Astrocyte of the cerebellum (primary cell): ENCODE measurements at places on chromosomes 12 and 14.

GRCh38 chr14:102696332-102696731 lies 80.9 kb upstream of the TRAF3 start:
- DNase-seq: no peak

GRCh38 chr12:5587711-5588121 lies 155.8 kb downstream of the NTF3 start:
- DNase-seq: no peak

DNA sequence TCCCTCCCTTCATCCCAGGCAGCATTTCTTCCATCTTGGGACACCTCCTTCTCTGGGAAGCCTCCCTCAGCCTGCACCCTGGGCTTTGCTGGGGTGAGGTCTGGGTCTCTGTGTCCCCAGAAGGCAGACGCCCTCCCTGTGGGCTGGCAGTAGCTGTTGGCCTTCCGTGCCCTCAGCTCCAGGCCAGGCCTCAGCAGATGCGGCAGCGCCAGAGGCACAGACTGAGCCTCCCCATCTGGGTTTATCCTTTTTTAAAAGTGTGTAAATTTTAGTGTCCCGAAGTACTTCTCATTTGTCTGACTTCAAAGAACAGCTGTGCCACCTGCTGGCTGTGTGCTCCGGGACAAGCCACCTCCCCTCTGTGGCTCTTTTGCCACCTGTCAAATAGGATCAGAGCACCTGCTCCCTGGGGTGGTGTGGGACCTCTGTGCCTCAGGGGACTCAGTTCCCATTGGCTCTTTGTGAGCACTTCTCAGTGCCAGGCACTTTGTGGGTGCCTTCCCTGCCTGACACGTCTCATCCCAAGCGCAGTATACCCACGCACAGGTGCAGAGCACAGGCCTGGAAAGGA lies 11.1 kb downstream of the EXOC3L4 start:
- DNase-seq: no peak

GRCh38 chr14:98580131-98580678 lies 691.8 kb downstream of the BCL11B start:
- DNase-seq: peak; percentile 18

DNA sequence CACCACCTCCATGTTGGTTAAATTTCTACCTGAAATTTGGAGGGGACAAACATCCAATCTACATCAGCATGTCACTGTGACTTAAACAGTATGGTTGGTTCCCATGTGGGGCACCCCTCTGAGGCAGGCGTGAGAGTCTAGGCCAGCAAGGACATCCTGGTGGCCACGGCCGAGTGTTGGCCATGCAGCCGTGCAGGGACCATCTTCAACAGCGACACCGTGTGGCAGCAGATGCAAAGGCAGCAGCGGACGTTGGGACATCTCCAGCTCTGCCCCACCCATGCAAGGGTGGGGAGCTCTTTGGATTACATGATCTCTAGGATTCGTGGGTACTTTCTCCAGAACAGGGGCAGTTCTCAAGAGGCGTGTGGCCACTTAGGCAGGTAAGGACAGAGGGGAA lies 49.8 kb downstream of the NOC4L start:
- no peak for DNase-seq

- DNase-seq: no peak
These were observed 446.1 kb upstream of the TMEM132C start for GRCh38 chr12:127820846-127821245.

DNA sequence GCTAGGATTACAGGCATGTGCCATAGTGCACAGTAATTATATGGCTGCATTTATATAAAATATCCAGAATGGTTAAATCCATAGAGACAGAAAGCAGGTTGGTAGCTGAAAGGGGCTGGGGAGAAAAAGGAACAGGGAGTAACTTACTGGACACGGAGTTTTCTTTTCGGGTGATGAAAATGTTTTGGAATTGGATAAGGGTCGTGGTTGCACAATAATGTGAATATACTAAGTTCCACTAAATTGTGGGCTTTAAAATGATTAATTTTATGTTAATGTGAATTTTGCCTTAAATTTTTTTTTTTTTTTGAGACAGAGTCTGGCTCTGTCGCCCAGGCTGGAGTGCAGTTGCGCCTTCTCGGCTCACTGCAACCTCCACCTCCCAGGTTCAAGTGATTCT lies 70.1 kb upstream of the BDKRB2 start:
- DNase-seq: no peak

GRCh38 chr12:124667506-124668326 lies 100.3 kb upstream of the NCOR2 start:
- DNase-seq: no peak

GRCh38 chr12:66804563-66804974 lies 125.7 kb upstream of the GRIP1 start:
- no peak for DNase-seq

GRCh38 chr14:52079239-52079959 lies 10.5 kb upstream of the NID2 start:
- DNase-seq: no peak

- peak; percentile 49 for DNase-seq
These were observed 262.0 kb downstream of the MED13L start for GRCh38 chr12:116015525-116015924.

- DNase-seq: no peak
These were observed 850.2 kb upstream of the TMEM132C start for GRCh38 chr12:127416796-127417195.

DNA sequence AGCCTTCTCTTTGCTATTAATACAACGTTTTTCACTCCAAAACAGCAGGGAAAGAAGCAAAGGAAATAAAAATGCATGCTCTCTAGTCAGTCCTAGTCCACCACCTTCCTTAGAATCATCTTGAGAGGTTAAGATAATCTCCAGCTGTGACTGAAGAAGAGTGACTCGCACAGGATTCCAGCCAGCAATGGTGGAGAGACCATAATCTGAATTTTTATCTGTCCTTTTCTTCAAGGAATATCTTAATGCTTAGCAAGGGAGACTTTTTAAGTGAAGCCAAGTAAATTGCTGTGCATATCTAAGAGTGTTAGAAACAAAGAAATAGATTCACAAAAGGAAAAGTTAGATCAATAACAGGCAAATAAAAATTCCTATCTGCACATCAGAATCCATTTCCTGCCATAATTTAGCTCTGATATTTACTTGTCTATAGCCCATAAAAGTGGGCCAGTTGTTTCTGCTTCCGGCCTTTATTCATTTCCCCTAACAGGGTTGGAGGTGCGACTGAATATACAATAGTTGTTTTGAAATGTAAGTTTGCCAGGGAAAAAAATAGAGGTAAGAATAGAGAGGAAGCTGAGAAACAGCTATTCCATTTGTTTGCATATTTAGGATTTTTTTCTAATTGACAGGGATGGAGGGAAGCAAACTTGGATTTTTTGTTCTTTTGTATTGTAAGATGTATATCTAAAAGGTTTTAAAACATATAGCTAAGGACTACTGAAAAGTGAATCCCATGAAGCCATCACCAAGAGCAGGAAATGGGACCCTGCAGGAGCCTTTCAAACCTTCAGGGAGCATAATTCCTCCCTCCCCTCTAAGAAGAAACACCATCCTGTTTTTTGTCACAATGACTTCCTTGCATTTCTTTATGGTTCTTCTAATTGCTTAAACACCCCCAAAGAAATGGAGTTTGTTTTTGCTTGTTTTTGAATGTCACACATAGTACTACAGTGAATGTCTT lies 154.0 kb downstream of the ITPR2 start:
- DNase-seq: no peak

GRCh38 chr12:6211421-6211869 lies 11.2 kb downstream of the CD9 start:
- peak; percentile 89 for DNase-seq

GRCh38 chr12:30823156-30823699 lies 68.5 kb upstream of the CAPRIN2 start:
- no peak for DNase-seq

- DNase-seq: no peak
These were observed 11.1 kb downstream of the TXNRD1 start for GRCh38 chr12:104226672-104227071.

GRCh38 chr14:75773046-75773445 lies 112.0 kb downstream of the TTLL5 start:
- no peak for DNase-seq

DNA sequence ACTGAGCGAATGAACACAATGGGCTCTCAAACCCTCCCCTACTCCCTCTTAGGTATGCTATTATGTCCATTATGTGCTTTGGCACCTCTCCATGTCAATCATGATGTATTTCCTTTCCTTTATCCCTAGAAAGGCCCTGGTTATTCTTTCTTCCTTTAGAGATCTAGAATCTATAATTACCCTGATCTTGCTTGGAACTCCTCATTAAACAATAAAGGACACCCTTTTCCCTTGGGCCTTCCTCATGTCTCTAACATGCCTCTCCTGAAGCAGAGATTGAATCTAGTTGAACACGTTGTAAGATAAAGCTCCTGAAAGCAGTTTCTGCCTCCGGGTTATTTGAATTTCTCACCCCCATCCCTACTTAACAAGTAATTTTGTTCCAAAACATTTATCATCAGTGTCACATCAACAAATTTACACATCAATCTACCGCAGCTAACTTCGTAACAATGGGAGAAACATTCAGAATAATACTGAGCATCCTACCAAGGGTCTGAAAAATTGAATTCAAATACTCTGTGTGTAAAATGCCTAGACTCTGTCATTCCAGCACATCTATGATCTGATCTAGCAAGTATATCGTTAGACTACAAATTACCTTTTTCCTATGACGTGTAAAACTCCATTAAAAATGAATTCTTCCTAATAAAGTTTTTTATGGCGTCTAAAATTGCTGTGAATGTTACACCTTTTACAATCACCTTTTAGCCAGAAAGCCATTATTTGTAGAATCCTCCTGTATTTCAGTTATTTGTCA lies 5.4 kb downstream of the USP44 start:
- no peak for DNase-seq

- no peak for DNase-seq
These were observed 707 bp upstream of the MED6 start for GRCh38 chr14:70601162-70601561.

- no peak for DNase-seq
These were observed 88.7 kb upstream of the PLXNC1 start for GRCh38 chr12:94059394-94060368.

- DNase-seq: no peak
These were observed 16.1 kb upstream of the KIF21A start for GRCh38 chr12:39459027-39459434.

GRCh38 chr12:119425623-119426022 lies 91.1 kb downstream of the CCDC60 start:
- no peak for DNase-seq

DNA sequence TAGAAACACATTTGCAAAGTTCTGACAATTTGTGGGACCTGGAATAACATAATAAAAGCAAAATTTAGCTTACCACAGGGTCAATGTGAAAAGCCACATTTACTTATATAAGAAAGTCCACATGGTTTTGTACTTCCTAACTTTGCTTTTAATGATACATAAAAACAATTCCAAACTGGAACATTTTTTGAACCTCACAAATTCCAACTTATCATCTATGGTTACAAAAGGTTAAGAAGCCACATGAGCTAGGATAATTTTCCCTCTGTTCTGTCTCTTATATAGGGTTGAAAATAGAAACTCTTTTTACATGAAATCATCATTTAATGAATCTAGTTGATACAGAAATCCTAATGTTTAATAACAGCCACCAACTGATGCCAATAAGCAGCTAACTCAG lies 8.9 kb upstream of the RERG start:
- DNase-seq: no peak

DNA sequence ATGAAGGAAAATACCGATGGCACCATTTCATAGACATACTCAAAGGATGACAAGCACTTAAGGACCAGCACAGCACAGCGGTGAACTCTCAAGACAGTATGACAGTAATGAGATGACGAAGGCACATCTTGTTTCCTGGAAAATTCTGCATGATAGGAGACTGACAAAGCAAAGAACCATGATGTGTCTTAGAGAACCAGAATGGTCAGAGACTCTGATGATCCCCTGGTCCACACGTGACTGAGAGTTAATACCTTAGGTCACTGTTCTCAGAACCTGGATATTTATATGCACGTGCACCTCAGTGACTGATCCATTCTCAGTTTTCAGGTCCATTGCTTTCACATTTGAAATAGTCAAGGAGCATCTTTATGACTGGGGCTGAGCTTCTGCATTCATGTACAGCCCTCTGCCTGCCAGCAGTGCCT lies 35.3 kb downstream of the PROX2 start:
- DNase-seq: no peak

GRCh38 chr12:988646-989045 lies 2.4 kb upstream of the ERC1 start:
- DNase-seq: no peak

GRCh38 chr12:105562199-105562971 lies 231.9 kb downstream of the C12orf75 start:
- peak; percentile 79 for DNase-seq

GRCh38 chr12:31315784-31316465 lies 10.0 kb downstream of the SINHCAF start:
- DNase-seq: no peak

DNA sequence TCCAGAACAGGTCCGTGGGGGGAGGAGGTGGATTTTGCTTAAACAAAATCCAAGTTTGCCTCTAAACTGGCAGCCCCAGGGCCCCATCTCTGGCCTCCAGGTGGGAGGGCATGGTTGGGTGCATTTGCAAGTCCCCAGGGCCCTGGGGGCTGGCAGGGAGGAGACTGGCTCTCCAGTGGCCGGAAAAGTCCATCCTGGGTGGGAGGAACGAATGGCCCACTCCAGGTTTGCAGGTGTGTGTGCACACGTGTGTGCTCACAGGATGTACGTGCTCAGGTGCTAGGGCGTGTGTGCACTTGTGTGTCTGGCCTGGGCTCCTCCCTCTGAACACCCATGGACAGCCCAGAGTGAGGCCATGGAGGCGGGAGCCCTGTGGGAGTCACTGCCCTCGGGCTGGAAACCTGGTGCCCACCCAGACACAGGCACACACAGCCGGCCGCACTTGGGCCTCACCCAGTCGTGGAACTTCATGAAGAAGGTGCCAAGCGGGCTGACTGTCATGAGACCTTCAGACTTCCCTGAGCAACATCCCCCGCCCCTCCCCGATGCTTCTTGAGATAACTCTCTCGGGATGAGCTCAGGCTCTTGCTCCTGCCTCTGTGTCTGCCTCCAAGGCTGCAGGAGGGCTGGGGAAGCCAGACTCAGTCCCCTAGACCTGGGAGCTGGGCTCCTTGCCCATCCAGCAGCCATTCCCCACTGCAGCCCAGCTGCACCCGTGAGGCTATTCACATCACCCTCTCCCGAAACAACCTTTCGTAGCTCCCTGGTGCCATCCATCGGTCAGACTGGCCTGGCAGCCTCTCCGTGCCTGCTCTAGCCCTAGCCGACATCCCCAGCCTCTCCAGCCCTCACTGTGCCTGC lies 9.4 kb downstream of the AHNAK2 start:
- DNase-seq: no peak

DNA sequence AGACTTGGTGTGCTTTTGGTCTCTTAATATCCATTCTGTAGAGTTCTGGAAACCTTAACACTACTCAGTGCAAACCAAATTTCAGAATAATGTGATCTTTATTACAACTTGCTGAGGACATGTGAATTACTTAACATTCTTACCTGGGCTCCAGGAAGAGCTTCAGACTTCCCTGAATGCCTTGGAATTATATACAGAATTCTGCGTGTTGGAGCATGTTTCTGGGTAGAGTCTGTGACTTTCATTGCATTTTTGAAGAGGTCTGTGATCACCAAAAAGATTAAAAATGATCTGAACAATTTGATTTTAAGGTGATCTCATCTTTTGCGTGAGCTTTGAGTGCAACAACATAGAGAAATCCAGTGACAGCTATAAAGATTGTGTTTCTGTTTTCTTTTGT lies 35.4 kb downstream of the ZDHHC17 start:
- no peak for DNase-seq

GRCh38 chr14:57487771-57488170 lies 5.9 kb downstream of the CCDC198 start:
- DNase-seq: no peak

GRCh38 chr12:57086493-57087009 lies 2.4 kb upstream of the NAB2 start:
- DNase-seq: no peak

- no peak for DNase-seq
These were observed 36.1 kb upstream of the LRFN5 start for GRCh38 chr14:41570415-41571155.
